ENCODE measurements at places on chromosomes 6 and 20.

DNA sequence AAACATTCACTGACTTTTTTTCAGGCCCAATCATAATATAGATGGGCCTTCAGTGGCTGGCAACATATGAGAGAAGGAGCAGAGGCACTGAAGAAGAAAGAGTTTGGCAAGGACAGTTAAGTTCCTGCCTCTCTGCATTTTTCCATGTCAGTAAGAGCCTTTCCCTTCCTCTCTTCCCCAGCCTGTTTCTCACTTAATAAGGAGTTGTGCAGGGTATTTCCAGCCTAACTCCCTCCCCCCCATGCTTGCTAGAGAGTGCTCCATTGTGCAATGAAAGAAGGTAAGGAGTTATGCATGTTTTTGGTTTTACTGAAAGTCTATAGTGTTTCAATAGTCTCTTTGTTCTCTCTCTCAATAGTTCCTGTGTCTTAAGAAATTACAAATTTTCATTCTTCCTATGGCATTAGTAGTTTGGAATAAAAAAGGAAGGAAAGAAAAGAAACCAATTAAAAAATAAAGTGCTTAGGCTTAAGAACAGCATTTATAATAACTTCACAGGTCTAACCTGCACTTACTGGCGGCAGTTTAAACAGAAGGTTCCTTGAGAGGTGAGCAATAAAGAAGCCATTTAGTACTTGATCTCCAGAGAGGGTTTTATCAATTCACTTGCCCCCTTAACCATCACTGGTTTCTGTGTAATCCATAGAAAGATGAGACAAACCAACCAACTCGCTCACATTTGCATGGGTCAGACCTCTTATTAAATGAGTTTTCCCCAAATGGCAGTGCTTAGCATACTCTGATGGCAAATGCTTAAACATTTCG lies 251.1 kb downstream of the PTPRT start:
- no peak for DNase-seq

- DNase-seq, result no peak
Observed at GRCh38 chr6:3757241-3757641, 5.7 kb upstream of the PXDC1 start.

DNA sequence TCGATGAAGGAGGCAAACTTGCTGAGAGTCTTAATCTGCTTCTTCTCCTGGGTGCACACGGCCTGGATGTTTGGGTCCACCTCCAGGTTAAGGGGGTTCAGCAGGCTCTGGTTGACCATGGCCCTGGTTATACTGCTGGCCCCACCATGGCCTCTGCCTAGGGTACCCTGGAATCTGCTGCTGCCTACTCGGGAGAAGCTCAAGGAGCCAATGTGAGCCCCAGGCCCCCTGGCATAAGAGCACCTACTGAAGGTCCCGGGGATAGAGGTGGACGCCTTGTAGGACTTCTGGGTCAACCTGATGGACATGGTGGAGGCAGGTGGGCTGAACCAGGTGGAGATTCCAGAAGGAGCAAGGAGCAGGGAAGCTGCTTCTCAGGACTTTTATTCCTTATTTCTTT lies 17.9 kb upstream of the FKBP1C start:
- DNase-seq, result no peak

DNA sequence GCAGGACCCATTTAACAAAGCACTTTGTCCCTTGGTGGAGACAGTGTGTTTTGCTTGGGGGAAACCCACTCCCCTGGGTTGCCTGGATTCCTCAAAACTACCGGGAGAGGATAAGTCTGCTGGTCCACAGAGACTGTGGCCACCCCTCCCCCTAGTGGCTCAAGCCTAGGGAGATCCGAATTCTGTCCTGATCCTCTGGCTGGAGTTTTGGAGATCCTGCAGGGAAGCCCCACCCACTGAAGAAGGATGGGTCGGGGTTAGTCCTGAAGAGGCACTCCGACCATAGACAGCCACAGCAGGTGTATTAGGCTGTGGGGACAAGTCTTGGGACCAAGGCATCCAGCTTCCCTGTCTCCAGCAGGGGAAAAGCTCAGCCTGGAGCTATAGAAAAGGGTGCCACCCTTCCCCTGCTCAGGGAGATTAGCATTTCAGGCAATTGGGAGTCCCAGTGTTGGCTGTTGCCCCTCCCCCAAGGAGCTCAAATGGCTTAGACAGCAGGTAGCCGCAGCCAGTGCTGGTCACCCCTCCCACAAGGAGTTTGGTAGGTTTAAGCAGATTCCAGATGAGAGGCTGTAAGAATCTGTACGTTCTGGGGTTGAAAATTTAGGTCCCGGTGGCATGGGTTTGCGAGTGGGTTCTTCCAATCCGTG lies 750.0 kb downstream of the TBC1D32 start:
- DNase-seq, result no peak

GRCh38 chr6:71852948-71853347 lies 33.4 kb upstream of the RIMS1 start:
- no peak for DNase-seq

DNA sequence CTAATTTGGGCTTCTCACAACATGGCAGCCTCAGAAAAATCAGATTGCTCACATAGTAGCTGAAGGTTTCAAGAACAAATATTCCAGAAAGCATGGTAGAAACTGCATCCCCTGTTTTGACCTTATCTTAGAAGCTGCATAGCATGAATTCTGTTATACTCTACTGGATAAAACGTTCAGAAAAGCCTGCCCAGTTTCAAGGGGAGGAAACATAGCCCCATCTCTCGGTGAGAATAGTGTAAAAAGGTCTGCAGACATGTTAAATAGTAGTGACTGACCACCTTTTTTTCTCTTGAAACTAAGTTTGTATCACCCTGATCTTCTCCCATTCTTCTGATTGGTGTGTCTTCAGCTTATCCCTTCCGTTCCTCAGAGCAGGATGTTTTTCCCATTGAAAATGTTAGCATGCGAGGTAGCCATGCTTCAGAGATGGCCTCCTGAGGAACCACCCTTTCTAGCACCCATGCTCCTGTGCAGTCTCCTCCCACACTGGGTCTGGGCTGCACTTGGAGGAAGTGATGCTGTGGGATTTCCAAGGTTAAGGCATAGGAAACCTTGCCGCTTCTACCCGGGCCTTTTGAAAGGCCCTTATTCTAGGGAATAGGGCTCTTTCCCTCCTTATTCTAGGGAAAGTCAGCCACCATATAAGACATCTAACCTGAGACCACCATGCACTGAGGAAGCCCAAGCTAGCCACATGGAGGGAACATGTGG lies 50.1 kb downstream of the MARCKS start:
- no peak for DNase-seq

DNA sequence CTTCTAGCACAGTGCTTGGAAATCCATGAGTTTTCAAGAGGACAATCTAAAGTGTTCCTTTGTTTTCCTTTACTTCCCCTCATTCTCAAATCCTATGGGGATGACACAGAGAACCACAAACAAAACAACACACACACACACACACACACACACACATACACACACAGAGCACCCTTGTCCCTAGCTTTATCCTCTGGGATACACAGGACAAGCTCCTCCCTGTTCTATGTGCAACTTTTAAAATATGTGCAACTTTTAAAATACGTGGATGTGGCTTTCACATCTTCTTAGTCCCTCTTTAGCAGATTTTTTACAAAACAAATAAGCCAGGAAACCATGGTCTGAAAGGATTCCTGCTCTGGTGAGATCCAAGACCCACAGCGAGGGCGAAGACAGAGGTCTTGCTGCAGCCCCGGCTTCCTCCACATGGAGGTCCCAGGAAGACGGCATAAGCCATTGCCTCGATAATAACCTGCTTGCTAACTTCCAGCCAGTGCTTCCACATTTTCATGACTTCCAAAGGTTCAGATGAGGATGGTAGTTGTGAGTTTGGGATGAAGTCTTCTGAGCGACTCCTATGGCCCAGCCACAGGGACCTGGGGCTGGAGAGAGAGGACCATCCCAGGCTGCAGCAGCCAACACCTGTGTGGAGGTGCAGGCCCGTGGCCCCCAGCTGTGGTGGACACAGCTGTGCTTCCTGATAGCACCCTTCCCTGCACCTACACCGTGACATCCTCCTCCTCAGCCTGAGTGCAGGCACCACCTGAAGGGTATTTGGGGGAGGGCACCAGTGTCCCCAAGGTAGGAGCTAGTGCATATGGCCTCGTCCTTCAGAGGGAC lies 62.8 kb upstream of the CD93 start:
- no peak for DNase-seq
